Mononuclear cell (primary cell): ENCODE measurements at places on chromosomes 2 and 18. TPM values are rescaled to one million over a fixed set of nuclear protein-coding genes. Genes with fewer than 3 reads are reported as not detected.

INHA gene
- not detected for total RNA-seq

INHBB gene
- 0.10 TPM for total RNA-seq

CNTNAP5 gene
- not detected for total RNA-seq

IL36RN gene
- not detected for total RNA-seq

CCDC178 gene
- total RNA-seq: not detected

TEKT4 gene
- total RNA-seq: not detected

UCN gene
- not detected for total RNA-seq

DNAJC5G gene
- not detected for total RNA-seq

ALK gene
- total RNA-seq: not detected

NR4A2 gene
- total RNA-seq: 83.3 TPM

CPLX4 gene
- 0.10 TPM for total RNA-seq

MRPL19 gene
- total RNA-seq: 11.5 TPM

PSMA8 gene
- total RNA-seq: 0.42 TPM

TMEFF2 gene
- not detected for total RNA-seq

PDE11A gene
- total RNA-seq: under 0.01 TPM

B3GNT2 gene
- 64.8 TPM for total RNA-seq

RNF125 gene
- total RNA-seq: 57.0 TPM

EMILIN1 gene
- 0.63 TPM for total RNA-seq

FAM98A gene
- 45.9 TPM for total RNA-seq

TMEM37 gene
- total RNA-seq: not detected

CRYBA2 gene
- total RNA-seq: not detected

CD226 gene
- total RNA-seq: 64.1 TPM

SPATA3 gene
- not detected for total RNA-seq

STARD6 gene
- total RNA-seq: not detected

LOXHD1 gene
- 0.63 TPM for total RNA-seq

ITPRIPL1 gene
- total RNA-seq: 4.7 TPM

VIL1 gene
- 2.1 TPM for total RNA-seq

CNGA3 gene
- not detected for total RNA-seq

HOXD8 gene
- not detected for total RNA-seq

TACR1 gene
- total RNA-seq: under 0.01 TPM

TNP1 gene
- total RNA-seq: not detected

SPP2 gene
- total RNA-seq: not detected

LDLRAD4 gene
- total RNA-seq: 50.9 TPM
